ENCODE measurements at places on chromosomes 16 and 17.

DNA sequence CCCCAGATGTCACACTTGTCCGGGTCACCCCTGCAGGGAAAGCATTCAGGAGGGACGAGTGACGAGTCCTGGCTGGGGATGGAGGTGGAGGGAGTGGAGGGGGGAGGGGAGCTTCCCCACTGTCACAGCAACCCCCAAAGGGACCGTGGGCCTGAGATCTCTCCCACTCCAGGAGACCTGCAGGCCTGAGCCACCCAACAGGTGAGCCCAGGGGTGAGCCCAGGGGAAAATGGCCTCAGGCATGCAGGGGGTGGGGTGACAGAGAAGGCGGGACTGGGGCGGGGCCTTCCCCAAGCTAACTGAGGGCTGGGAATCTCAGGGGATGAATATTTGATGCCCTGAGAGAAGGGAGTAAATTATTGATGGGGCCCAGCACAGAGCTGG is 2.4 kb downstream of the USH1G start:
- DNase-seq: no peak

GRCh38 chr16:47493381-47494337 is 32.5 kb downstream of the PHKB start:
- no peak for DNase-seq

DNA sequence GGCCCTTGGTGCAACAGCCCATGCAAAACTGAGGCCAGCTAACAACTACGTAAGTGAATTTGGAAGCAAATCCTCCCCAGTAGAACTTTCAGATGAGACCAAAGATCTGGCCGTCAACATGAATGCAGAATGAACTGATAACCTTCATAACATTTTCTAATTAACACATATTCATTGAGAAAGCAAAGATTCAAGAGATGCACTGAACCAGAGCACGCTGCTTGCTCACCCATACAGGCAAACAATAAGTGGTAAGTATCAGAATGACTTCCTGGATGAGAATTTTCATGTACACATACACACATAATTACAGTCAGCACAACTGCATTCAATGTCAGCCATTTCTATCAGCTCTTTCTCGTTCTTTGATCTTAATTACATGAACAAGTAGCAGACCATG is 30.6 kb downstream of the XYLT1 start:
- no peak for DNase-seq

DNA sequence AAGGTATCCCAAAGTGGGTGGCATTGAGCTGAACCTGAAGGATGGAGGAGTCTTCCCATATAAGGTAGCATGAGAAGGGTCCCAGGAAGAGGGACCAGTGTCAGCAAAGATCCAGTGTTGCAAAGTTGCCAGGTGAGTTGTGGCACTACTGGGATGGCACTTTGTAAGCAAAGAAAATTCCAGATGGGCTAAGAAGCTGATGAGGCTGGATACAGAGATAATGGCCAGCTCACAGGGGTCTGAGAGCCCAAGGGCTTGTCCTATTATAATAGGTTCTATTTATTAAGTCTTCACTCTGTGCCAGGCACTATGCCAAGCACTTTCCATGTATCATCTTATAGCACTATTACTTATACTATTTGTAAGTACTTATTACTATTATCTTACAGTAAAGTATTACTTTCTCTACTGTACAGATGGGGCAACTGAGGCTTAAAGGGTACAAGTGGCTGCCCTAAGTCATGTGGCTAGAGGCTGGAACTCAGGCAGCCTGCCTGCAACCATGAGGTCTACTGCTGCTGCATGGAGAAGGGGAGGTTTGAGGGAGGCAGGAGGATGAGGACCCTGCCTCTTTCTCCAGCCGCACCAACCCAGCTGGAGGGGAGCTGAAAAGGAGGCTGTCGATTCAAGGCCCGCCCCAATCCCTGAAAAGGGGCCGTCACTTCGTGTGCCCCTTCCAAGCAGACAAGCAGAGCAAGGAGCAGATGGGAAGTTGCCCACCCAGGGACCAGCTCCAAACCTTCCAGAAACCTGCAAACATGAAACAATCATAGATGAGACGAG is 86.5 kb downstream of the C16orf78 start:
- DNase-seq: no peak
